Stimulated activated CD8-positive, alpha-beta memory T cell treated with anti-CD3 and anti-CD28 coated beads, Interleukin-15, amount 100 ng/mL, for 1 hour (primary cell): ENCODE measurements at places on chromosomes 3 and 15.

GRCh38 chr3:188439080-188439479, 285.1 kb downstream of the LPP start:
- no peak for DNase-seq

DNA sequence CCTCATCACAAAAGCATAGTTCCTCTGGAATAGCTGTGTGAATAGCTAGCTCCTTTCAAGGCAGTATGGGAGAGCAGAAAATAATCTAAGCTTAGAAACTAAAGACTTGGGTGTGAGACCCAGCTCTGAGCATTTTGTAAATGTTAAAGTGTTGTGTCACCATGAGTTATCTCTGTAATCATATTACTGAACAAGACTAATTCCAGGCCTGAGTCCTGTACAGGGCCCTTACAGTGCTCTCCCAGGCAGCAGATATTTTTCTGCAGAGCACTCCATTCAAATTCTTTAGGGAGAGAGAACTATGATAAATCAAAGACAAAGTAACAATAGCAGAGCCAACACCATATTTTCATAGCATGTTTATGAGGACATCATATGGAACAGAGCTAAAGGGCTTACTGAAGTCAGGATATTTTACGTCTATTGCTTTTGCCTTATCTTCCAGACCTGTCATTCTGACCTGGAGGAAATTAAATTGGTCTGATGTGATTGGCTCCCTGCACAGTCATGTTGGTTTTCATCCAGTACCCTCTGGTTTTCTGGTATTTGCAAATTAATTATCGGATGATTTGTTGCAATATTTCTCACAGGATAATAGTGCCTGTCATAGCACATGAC, 172.6 kb upstream of the PPP2R3A start:
- no peak for DNase-seq

DNA sequence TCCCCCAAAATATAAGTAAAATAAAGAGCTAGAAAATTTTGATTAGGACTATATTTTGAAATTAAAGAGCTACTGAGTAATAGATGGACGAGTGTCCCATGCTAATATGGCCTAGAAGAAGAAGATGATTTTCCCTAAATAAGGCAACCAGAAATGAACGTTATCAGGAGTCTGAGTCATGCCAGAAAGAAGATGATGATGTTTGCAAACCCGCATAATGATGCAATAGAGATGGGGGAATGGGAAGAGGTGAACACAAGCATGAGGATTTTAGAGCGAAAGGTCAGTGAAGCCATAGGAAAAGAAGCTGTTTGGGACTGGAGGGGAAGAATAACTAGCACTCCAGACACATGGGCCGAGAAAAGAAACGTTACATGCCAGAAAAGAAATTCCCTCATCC, 71.7 kb downstream of the FGF12 start:
- DNase-seq: no peak

GRCh38 chr15:92901072-92901761, 1.1 kb downstream of the CHD2 start:
- DNase-seq: no peak

DNA sequence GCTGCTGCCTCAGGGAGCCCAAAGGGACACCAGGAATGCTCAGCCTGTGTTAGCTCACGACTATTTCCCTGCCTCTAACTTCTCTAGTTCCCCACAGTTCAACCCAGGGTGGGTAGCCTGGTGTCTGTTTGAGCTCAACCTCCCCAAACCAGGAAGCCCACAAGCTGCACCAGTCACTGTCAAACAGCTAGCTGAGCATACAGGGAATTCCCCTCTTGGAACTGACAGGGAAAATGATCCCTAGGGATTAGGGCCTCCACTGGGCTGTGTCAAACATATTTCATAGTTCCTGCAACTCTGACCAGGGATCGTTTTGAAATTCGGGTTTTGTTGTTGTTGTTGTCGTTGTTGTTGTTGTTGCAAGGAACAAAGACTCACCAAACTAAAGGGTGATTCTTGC, 147.1 kb upstream of the ICE2 start:
- DNase-seq: no peak

DNA sequence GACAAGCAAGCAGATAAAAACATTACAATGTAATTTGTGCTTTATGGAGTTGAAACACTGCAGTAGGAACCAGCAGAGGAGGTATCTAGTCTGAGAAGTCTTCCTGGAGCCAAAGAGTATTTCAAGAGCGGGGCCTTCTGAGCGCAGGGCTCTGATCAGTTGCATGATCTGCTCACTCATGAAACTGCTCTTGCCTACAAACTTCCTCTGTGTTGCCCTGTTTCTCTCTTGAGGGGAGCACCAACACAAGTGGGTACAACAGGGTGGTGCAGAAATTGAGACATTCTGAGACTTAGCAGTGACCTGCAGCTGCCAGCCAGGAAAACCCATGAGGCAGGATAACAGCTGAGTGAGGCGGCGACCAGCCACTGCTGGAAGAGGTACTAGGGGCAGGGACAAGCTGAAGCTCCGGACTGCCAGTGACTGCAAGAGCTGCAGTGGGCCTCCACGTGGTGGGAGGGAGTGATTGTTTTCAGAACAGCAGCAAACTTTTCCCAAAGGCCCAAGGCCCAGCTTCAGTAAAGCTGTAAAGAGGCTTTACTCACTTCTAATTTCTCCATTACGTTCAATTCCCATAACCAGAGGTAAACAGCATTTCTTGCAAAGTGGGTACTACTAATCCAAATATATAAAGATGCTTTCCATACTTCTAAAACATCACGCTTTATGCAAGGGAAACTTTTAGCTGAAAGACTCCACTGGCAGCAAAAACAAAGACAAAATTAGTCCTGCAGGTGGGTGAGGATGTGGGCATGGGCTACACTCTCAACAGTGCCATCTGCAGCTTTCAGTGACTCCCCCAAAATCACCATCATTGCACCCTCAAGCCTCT, 69.0 kb upstream of the LPP start:
- no peak for DNase-seq

DNA sequence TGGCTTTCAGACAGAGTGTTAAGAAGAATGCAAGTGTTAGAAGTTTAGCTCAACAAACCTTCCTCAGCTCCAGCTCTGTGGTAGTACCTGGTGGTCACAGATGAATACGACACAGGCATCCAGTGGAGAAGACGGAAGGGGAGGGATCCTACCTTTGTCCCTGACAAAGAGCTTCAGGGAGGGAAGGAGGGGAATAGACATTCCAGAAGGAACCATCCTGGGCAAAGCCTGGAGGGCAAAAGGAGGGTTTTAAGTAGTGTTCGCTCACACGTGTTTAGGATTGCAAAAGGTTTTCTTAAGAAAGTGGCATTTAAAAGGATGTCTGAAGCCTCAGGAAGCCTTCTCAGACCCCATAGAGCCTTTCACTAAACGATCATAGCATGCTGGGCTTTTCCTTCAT, 2.8 kb downstream of the CHCHD4 start:
- DNase-seq: no peak

GRCh38 chr15:61720197-61720704, 340.0 kb downstream of the VPS13C start:
- no peak for DNase-seq

DNA sequence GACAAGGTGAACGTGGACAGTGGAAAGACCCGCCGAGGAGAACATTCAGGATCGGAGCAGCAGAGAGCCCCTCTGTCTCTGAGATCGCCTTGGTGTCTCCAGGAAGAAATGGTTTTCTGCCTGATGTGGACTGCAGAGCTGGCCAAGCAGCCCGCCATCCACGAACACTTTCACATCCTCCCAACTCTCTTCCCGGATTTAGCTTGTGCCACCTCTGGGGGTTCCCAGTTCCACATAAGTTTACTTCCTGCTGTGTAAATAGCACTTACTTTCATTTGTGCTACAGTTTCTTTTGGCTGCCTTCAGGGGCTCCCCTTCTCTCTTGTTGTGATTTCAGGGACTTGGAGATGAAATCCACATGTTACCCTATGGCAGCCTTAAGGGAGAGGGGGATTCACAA, 48.4 kb downstream of the SEMA5B start:
- DNase-seq: no peak

DNA sequence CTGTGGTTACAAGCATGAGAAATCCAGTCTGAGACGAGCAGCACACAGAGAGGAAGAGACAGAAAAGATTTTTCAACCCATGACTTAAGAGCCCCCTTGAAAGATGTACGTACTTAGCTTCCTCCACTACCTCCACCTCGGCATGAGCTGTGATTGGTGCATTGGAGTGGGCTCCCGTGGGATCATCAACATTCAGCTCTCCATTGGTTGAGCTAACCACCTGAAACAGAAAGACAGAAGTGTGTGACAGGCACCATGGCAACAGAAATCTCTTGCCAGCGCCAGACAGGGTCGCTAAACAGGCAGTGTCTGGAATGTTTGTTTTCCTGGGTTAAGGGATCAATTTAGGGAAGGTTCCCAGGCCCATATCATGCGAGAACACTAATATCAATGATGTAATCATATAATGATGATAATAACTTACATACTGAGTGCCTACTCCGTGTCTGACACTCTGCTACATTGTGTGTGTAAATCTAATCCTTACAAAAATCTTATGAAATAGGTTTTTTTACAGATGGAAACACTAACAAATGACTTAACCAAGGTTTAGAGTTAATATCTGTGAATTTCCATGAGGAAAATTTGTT, 17.5 kb upstream of the PPIB start:
- DNase-seq: no peak

DNA sequence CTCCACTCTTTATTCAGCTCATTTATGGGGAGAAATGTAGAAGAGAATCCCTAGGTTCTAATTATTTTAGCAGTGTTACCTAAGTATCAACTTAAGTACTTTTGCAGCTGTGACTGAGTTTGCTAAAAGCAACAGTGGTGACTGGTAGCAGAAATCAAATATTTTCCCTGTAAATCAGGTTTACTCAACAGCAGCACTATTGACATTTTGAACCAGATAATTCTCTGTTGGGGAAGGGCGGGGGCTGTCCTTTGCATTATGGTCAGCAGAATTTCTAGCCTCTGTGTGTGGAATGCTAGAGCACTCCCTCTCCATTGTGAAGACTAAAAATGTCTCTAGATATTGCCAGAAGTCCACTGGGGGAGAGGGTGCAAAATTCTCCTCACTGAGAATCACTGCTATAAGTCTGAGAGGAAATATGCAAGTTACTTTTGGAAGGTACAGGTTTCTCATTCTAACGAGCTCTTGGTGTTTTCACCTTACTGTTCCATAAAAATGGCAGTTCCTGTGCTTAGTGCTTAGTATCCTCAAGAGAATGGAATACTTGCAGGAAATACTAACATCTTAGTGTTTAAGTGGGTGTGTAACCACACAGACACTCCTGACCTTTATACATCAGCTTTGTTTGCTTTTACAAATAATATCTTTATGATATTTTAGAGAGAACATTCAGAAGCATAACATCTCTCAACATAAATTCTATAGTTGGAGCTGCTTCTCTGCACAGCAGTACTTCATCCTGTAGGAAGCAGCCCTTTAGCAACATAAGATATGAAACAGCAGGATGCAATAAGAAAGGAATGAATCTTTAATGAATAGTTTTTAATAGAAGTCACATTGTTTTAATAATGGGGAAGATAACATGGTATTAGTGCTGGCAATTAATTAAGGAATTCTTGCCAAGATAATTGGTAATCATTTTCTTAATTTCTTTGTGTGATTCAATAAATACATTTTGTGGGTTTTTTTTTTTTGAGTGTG, 246.5 kb upstream of the GOLIM4 start:
- no peak for DNase-seq

DNA sequence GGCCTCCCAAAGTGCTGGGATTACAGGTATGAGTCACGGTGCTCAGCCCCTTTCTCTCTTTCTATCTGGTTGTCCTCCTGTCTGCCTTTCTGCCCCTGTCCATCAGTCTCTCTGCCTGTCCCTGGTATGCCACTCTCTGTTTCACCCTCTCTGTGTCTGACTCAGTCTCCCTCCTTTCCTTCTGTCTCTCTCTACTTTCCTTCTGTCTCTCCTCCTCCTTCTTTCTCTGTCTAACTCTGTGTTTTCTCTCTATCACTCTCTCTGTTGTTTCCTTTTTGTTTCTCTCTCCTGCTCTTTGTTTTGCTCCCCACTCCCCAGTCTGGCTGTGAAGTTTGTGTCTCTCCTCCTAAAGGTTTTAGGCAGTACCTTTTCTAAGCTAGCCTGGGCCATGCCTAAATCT, 9.1 kb upstream of the STRA6 start:
- DNase-seq: no peak

- DNase-seq: no peak
Measured at GRCh38 chr3:157058392-157059071, 101.4 kb downstream of the CCNL1 start.

- no peak for DNase-seq
Measured at GRCh38 chr15:88745696-88746095, 57.5 kb upstream of the ACAN start.

GRCh38 chr15:43314171-43314570, 16.2 kb downstream of the LCMT2 start:
- DNase-seq: no peak

DNA sequence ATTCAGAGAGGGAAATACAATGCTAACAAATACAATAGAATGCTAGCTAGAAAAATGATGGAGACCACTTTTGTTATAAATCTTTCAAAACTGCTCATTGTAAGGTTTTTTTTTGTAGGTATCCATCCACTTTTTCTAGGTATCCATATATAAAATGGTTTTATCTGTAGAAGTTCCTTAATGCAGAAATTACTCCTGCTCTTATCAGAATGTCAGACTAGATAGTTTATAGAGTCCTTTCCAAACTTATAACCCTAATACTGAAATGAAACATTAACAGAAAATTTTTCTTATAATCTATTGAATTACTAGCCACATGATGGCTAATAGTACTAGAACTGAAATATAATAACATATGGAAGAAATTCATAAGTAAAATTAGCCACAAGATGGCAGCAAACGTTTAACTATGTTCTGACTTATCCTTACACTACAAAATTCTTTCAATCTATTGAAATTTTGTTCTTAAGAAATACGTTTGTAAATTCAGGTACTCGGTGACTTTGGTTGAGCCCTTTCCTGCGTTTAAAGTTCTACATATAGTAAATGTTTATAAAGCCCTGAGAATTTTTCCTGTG, 58.5 kb downstream of the ECT2 start:
- no peak for DNase-seq

GRCh38 chr15:71957026-71957425, 146.7 kb downstream of the NR2E3 start:
- DNase-seq: no peak

DNA sequence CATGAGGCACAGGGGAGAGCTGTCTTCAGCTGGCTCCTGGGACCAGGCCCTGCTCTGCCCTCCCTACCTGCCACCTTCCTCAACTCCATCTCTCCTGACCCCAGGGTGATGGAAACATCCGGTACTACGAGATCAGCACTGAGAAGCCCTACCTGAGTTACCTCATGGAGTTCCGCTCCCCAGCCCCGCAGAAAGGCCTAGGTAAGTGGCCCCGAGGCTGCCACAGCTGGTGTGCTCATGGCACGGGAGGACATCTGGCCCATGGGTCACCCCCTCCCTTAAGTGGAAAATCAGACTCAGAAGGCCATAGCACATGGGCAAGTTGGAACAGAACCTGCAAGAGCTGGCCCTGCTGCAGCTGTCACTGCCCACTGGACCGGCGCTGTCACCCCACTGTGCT, 105.6 kb downstream of the ANP32A start:
- DNase-seq: no peak
